Caudate nucleus (tissue), 63 donors: ENCODE measurements at places on chromosomes 11 and 22.

GRCh38 chr11:26551186-26551801, 20.8 kb downstream of the MUC15 start:
- DNase-seq = no peak

GRCh38 chr11:44615913-44616791, 50.7 kb downstream of the CD82 start:
- no peak for DNase-seq

- peak; percentile 33 for DNase-seq
These were observed 402.4 kb downstream of the MN1 start for GRCh38 chr22:27399161-27399560.

DNA sequence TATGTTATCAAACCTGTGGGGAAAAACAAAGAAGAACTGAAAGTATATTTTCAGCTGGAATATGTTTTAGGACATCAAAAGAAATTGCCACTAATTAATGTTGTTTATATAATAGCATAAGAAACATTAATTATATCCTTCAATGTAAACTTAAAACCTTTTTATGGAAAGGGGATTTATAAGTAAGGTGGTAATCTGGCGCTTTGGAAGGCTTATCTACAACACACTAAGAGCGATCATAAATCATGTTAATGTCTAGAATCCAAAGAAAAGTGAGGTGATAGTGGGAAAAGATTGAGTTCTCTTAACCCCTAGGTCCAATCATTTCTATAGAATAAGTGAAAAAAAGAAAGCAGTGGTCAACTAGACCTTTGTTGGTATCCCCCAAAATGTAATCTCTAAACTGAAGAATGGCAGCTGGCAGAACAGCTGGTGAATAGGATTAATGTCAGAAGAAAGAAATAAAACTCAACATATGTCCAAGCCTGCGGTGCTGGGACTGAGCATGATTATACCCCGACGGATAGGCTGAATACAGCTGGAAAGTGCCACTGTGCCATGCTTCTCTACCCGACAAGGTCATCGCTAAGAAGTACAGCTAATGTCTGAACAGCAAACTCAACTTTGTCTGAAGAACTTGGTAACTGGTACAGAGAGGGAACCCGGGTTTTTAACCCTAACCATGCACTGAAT, 64.0 kb downstream of the SOX6 start:
- no peak for DNase-seq

- no peak for DNase-seq
These were observed 56.8 kb upstream of the FBXO3 start for GRCh38 chr11:33830903-33831648.

DNA sequence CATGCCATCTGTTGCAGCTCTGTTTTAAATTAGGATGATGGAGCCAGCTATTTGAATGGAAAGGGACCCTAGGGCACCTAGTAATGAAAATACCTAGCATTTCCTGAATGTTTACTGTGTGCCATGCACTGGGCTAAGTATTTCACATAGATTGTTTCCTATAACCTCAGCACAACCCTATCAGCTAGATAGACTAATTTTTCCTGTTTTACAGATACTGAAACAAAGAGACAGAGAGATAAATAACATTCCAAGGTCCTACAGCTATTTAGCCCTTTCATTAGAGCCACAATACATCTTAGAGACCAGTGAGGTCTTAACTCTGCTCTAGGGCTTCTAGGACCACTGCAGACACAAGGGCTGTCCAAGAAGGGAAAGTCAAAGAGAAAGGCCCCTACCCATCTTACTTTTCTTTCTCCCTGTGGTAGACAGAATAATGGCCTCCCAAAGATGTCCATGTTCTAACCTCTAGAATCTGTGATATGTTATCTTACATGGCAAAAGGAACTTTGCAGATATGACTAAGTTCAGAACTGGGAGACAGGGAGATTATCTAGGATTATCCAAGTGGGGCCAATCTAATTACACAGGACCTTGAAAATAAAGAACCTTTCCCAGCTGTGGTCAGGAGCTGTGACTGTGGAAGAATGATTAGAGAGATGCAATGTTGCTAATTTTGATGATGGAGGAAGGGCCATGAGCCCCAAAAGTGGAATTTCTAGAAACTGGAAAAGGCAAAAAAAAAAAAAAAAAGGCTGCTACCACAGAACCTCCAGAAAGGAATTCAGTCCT, 157.0 kb downstream of the CCDC34 start:
- no peak for DNase-seq

- DNase-seq = no peak
These were observed 7.9 kb downstream of the LDHC start for GRCh38 chr11:18420067-18420466.

GRCh38 chr11:119691020-119691666, 37.9 kb downstream of the NECTIN1 start:
- DNase-seq = no peak

DNA sequence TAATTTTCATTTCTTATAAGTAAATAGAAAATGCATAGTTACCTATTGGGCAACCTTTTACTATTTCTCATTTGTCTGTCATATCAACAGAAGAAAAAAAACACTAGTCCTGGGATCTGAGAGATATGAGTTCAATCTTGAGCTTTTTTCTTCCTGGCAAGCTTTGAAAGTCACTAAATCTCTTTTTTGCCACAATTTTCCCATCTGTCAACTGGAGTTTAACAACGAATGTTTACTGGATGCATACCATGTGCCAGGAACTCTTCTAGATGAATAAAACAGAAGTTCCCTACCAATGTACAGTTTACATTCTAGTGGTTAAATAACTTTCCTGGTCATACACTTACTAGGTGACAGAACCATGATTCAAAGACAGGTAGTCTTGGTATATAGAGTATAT, 31.0 kb downstream of the FSHB start:
- DNase-seq = no peak

DNA sequence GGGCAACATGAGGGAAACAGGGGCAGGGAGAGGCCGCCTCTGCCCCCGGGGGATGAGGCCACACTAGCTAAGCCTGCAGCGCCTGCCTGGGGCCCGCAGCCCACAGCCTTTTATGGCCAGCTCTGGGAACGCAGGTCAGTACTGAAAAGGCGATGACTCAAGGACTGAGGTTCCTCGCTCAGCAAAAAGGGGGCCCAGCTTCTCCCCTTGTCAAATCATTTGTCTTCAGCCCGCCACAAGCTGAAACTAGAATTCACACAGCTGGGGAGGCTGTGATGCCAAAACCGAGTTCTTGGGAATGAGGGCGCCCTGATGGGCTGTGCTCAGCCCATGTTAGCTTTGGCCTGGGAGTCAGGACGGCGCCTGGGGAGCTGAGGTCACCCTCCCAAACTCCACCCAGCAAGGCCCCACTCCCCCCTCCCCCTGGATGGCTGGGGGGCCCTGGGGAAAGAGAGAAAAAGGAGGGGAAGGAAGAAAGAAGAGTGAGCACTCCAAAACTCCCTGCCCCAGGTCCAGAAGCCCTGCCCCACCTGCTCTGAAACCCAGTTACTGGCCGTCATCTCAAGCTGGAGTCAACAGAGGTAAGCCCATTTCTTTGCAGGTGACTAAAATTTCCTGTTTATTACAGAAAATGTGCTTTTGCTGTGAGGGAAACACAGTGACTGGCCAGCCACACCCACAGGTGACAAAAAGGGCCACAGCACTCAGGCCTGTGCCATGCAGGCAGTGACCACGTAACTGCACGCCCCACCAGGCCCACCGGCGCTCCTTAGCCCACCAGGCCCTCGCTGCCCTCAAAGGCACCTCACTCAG, 13.7 kb downstream of the EHD1 start:
- DNase-seq = no peak

GRCh38 chr22:41499624-41500280, 30.8 kb downstream of the ACO2 start:
- DNase-seq = no peak

DNA sequence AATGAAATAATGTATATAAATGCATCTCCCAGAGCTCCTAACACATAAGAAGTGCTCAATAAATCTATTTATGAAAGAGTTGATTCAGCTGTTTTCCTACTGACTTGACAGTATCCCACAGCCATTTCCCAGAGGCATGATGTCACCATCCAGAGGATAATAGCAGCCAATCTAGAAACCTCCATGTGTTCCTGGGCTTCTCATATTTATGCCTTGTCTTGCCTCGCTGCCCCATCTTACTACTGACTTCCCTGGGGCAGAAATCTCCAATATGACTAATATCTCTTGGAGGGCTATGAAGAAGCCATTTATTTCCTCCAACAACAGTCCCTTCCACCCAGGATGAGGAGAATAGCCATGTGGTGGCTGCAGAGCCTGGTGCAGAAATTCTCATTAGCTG, 115.4 kb upstream of the NAV2 start:
- DNase-seq = no peak

- DNase-seq = no peak
These were observed 268.6 kb downstream of the TMEM135 start for GRCh38 chr11:87306262-87306851.

DNA sequence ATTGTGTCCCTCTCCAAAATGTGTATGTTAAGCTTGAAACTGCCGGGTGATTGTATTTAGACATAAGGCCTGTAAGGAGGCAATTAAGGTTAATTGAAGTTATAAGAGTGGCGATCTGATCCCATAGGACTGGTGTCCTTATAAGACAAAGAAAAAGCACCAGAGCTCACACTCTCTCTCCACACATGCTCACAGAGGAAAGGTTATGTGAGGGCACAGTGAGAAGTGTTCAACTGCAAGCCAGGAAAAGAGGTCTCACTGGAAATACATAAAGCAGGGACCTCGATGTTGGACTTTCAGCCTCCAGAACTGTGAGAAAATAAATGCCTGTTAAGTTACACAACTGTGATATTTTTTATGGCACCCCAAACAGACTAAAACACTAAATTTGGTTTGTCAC, 1233.8 kb upstream of the CNTN5 start:
- no peak for DNase-seq

DNA sequence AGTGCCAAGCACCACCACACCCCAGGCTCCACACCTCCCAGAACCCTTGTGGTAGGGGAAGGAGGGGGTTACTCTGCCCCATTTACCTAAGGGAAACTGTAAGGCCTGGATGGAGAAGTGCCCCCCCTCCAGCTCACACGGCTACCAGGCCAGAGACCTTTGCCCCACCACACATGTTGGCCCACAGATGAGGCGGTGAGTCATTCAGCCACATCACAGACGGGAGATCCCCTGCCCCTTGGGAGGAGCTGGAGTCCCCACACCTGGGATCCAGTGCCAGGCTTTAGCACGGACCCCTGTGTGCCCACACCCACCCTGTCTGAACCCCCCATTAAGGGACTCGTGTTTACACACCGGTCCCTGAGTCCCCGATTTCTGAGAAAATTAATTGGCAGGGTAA, 24.9 kb downstream of the CDKN1C start:
- no peak for DNase-seq

- DNase-seq = no peak
These were observed 89.3 kb upstream of the AMOTL1 start for GRCh38 chr11:94678901-94679300.

- DNase-seq = no peak
These were observed 238.6 kb downstream of the GRM5 start for GRCh38 chr11:88827018-88827676.

- no peak for DNase-seq
These were observed 12.6 kb downstream of the PPARA start for GRCh38 chr22:46162771-46163556.

- no peak for DNase-seq
These were observed 14.3 kb downstream of the CD5 start for GRCh38 chr11:61116426-61117167.

GRCh38 chr11:134950692-134951304, 538.8 kb upstream of the B3GAT1 start:
- DNase-seq = no peak

GRCh38 chr11:32580967-32581366, 2.7 kb upstream of the EIF3M start:
- no peak for DNase-seq

DNA sequence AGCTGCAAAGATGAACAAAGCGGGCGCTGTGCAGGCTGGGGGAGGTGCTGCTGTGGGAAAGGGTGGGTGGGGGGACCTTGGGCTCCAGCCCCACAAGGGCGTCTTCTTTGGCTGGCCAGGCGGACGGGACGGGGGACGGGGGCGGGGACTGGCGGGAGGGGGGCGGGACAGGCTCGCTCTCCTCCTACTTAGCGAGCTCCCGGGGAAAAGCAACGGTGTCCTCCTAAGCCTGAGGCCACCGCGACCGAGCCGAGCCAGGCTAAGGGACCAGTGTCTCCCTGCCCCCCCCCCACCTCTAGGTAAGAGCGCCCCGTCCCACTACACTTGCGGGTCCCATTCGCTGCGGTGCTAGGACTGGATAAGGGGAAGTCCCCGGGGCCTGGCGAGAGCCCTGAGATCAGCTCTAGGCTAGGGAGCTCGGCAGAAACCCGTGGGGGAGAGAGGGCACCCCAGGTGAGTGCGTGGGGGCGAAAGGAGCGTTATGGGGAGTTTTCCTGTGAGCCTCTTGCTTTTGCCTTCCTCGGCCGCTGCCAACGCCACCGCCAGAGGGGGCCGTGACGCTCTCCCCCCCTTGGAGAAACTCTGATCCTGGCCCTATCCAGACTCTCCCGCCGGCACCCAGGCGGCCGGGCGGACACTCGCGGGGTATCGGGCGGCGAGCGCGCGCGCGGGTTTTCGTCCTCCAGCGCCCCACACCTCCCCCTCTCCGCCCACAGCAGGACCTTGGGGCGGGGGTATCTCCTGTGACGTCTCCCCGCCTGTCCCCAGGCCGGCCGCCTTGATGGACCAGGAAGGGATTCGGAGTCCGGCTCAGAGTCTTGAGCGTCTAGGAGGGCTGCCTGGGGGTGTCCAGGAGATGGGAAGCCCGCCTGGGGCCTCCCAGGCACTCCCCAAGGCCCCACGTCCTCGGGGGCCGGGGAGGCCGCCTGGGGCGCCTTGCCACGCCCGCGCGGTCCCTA, at the start of gene PHLDB1:
Gene PHLDB1 (plus strand): TSS at position 215 of the 959 bp plus-strand sequence. CDS start 6,222 bp downstream, outside the sequence.
- DNase-seq = peak; percentile 84
